Occipital lobe (tissue), 3 donors: ENCODE measurements at places on chromosomes 3 and 15. TPM values are rescaled to one million over a fixed set of nuclear protein-coding genes. Genes with fewer than 3 reads are reported as not detected.

DNA sequence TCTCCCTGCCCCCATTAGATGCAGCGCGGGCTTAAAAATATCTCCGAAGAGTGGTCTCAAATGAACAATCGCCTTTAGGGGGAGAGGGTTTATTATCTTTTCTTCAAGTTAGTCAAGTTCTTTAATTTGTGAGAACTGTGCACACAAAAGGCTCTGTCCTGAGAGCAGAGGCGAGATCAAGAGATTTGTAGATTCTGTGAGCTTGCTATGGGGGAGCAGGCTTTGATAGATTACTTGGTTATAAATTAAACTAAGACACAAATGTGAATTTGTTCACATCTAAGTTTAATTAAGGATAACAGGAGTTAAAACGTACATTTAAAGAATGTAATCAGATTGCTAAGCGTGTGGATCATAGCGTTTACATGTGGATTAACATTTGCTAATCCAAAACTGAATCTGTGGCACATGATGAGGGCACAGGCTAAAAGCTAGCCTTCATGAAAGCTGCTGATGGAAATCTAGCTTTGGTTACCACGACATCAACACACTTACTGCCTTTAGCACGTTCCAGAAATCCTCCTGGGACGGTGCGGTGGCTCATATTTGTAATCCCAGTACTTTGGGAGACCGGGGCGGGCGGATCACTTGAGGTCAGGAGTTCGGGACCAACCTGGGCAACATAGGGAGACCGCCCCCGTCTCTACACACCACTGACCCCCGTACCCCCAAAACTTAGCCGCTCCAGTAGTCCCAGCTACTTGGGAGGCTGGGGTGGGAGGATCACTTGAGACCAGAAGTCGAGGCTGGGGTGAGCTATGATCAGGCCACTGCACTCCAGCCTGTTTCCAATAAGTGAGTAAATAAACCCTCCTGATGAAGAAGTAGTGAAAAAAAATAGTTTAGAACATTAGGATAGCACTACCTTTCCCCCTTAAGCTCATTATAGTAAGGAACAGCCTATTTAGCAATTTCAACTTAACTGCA lies 1.0 kb upstream of the PRTG start:
- DNase-seq, result no peak

The NAA50 gene
- total RNA-seq, result 86.4 TPM

The ACKR2 gene
- total RNA-seq, result 0.16 TPM

The GOLGA8S gene
- not detected for total RNA-seq

The CYP8B1 gene
- not detected for total RNA-seq

- DNase-seq, result no peak
Measured at GRCh38 chr15:38671006-38671387, 106.4 kb upstream of the RASGRP1 start.

The ITGA11 gene
- total RNA-seq, result 0.62 TPM

The GNB4 gene
- total RNA-seq, result 177 TPM

The NTRK3 gene
- total RNA-seq, result 52.3 TPM
